GM03348 (cell line): ENCODE measurements at places on chromosomes 6 and 20.

DNA sequence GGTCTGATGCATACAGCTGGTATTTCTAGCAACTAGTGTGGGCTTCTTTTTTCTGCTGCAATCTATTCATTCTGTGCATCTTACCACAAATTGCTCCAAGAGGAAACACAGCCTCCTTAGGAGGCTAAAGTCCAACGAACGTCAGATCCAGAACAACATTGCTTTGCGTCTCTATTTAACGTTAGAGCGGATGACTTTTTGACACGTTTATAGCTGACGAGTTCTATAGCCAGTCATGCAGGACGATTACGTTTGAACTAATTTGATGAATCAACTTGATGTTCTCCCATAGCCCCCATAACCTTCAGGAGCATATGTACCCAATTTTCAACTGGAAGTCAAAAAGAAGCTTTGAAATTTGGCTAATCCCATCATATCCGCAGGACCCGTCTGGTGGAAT lies 59.9 kb downstream of the TSHZ2 start:
- DNase-seq, result no peak

GRCh38 chr6:85574932-85575598 lies 18.6 kb downstream of the SNX14 start:
- peak; percentile 31 for DNase-seq

- DNase-seq, result no peak
Observed at GRCh38 chr6:122558080-122558479, 52.1 kb upstream of the PKIB start.

- peak; percentile 28 for DNase-seq
Observed at GRCh38 chr20:46990017-46990595, 95.5 kb downstream of the EYA2 start.

DNA sequence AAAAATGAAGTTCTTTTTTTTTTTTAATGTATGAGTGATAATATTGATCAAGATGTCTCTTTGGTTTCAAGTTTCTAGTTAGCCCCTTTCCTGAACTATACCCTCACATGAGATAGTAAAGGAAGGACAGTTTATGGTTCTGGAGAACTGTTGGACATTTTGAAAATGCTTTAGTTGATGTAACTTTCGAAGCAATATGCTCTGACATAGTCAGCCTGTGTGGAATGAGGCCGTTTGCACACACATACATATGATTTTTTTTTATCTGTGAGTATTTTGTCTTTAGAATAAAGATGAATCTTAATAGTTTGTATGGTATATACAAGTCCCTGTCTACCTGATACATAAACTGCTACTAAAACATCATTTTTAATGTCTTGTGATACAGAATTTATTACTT lies 177.0 kb downstream of the ARID1B start:
- DNase-seq, result peak; percentile 25

DNA sequence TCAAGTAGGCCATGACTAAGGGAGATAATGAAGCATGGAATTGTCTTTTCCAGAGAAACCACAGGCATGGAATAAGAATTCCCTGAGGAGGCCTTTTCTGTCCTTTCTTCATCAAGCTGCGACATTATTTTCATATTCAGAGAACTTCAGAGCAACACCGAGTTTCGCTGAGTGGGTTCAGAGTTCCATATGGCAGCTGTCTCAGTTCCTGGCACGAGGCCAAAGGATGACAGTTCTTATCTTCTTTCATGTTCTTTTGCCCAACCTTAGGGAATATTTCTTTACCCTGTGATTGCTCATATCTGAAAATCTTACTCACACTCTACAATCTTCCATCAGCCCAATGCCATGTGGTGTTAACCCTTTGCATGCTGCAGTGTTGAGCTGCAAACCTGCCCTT lies 135.3 kb upstream of the BMP2 start:
- no peak for DNase-seq

- no peak for DNase-seq
Observed at GRCh38 chr20:61449916-61450315, 197.9 kb downstream of the CDH4 start.

GRCh38 chr20:16749573-16749972 lies 1.4 kb downstream of the OTOR start:
- no peak for DNase-seq

DNA sequence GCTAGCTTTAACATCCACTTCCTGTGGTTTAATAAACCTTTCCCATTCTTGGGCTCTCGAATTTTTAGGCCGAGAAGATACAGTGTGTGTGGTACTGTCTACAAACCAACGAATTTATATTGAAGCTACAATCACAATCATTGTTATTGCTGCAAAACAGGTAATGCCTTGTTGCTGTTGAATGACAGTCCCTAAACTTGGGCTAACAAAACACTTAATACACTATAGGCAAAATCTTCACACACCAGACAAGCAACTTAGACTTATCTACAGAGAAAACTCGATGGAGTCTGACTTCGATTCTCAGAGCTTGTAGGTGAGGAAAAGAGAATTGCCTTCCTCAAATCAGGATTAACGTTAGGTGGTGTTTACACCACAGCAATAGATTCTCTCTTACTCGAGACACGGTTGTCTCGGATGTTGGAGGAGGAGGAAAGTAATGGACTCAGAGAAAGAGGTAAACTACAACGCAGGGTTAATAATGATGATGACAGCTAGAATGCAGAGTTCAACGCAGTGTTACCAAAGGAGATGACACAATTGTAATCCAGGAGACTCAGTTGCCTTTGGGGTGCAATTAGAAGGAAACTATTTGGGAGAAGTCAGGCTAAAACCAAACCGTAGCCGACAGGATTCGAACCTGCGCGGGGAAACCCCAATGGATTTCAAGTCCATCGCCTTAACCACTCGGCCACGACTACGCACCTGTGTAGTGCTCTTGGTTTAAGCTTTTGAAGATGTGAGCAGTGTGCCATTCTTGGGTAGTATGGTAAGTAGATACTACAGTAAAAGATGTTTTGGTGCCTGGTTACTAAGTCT lies 32.5 kb upstream of the ZNF184 start:
- DNase-seq, result no peak

- DNase-seq, result peak; percentile 69
Observed at GRCh38 chr6:112289038-112289566, 34.7 kb upstream of the LAMA4 start.

GRCh38 chr6:22636452-22636851 lies 67.1 kb downstream of the HDGFL1 start:
- DNase-seq, result no peak

DNA sequence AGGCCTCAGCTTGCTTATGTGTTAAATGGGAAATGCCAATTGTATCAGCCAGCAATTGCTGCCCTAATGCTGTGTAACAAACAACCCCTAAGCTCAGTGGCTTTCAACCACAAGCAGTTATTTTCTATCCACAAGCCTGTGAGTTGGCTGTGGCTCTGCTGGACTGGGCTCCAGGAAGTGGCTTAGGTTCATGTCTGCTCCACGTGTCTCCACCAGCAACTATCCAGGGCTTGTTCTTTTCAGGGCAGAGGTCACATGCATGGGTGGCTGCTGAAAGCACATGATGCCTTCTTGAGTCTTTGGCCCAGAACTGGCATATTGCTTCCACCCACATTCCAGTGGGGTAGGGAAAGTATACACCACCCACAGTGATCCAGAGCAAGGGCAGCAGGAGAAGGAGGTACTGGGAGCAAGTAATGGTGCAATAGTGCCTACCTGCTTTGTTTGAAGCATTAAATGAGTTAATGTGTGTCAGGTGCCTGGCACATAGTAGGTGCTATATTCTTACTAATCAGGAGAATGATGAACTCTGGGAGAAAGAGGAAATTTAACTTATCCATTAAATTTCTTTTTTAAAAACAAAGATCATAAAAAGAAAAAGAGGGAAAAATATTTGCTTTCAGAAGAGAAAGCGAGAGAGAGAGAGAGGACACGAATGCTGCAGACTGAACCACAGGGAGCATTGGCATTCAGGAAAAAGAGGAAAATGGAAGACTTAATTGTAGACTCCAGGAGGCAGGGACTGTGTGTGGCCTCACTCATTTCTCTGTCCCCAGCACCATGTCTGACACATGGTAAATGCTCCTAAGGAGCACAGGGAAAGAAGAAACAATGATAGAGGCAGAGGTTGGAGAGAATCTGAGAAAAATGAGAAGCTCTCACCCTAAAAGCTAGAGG lies 25.2 kb upstream of the RNF24 start:
- no peak for DNase-seq

DNA sequence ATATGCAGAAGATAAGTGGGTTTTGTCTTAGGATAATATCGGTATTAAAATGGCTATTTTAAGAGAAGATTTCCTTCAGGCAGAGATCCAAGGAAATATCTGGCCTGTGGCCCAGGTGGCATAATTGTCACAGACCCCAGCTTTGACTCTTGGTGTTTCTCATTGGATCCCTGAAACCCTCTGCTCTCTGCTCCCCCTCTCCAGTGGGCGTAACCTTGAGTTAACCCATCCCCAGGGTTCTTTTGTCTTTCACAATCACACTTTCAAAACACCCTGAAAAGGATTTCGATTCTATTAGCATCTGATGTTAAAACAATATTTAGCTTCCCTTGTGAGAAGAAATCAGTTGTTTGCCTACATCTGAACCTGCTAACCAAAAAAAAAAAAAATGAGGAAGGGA lies 7.2 kb downstream of the SSTR4 start:
- no peak for DNase-seq

GRCh38 chr6:83597051-83597450 lies 84.7 kb downstream of the PRSS35 start:
- DNase-seq, result no peak

DNA sequence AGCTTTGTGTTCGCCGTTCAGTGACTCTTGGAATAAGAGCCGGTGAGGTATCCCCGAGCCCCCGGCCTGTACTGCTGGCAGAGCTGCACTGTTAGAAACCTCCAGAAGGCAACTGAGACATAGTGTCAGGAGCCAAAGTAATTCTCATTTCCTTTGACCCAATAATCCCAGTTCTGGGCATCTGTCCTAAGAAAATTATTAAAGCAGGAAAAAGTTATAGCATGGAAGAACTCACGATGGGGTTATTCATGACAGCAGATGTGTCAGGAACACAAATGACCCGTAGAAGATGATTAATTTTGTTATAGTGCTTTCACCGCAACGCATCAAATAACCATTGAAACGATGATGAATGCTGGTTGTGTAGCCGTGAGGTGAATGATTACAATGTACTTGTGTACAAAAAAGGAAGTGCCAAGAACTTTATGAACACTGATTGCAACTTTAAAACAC lies 20.3 kb downstream of the CYP21A2 start:
- no peak for DNase-seq

DNA sequence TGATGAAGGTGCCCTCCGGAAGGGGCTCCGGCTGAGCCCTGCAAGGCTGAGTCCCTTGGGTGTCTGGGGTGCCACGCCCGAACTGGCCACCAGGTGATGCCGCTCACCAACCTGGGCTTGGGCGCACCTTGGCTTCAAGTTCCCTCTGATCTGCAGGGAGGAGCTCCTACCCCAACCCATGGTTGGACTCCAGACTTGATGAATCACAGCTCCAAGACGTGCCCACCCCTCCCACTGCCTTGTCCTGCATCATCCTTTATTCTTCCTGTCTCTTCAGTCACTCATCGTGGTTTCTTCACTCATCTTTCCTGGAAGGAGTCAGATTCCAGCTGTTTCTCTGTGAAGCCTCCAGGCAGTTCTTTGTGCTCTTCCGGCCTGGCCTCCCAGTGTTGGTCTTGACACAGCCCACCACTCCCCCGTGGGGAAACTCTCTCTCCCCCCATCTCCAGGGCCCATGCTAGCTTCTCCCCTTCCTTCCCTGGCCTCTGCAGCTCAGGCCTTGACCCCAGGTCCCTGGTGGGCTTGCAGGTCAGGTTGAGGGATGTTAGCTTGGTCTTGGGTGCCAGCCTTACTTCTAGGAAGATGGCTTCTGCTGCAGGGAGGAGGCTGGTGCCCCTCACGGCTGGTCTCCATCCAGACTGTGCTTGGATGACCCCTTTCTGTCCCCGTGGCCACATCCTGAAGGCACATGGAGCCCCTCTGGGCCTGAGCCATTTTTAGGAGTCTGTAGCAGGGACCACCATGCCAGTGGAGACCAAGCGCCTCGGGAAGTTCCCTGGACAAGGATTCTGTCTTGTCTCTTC lies 2.6 kb upstream of the ZBP1 start:
- peak; percentile 72 for DNase-seq

DNA sequence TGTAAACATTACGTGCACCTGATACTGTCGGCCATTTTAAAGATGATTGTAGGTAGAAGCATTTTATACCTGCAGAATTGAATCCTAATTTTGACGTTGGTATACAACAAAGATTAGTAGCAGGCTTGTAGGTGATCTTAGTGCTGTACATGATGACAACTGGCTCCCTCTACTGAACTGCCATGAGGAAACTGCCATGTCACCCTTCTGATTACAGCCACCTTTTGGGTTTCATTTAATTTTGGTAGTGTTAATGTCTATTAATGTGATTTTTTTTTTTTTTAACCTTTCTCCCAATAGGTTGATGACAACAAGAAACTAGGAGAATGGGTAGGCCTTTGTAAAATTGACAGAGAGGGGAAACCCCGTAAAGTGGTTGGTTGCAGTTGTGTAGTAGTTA lies 2.3 kb downstream of the RPS12 start:
- DNase-seq, result no peak

DNA sequence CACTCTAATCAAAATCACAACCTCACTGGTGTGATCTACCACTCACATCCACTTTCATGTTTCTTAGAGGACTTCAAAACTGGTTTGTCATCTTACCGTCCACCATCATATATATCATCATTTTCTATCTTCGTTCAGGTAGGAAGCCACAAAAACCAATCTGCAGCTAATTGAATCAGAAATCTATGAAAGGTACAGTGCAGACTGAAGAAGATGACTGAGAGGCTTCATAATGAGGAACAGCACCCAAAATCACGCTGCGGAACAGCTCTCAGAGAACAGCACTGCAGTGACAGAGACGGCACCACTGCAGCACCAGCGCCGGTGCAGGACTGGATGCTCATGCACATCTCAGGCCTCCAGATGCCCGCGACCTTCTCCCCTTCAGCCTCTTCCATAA lies 13.0 kb downstream of the GMDS start:
- no peak for DNase-seq

DNA sequence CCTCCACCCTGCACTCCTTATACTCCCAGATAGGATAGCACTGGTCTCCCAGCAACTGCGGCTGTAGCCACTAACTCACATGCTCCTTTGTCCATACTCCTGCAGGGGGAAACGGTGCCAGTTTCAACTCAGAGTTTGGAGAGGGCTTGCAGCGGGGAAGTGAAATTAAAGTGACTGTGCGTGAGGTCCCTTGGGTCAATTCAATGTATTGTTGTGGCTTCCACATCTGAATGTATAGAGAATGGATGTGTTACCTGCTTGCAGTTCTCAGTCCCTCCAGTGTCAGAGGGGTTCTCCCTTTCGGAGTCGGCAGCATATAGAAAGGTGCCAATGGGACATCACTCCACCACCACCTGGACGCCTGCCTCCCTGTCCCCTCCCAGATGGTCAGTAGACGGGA lies 93.6 kb upstream of the CNKSR3 start:
- DNase-seq, result no peak

- peak; percentile 88 for DNase-seq
Observed at GRCh38 chr6:21634582-21634981, 41.0 kb downstream of the SOX4 start.

- no peak for DNase-seq
Observed at GRCh38 chr20:12744037-12744436, 264.7 kb upstream of the SPTLC3 start.

- DNase-seq, result no peak
Observed at GRCh38 chr6:8434727-8435092, 635 bp downstream of the SLC35B3 start.

- no peak for DNase-seq
Observed at GRCh38 chr6:3912361-3913076, 63.3 kb downstream of the FAM50B start.

GRCh38 chr6:105019285-105019684 lies 62.4 kb downstream of the LIN28B start:
- no peak for DNase-seq
